Stimulated activated CD8-positive, alpha-beta memory T cell treated with anti-CD3 and anti-CD28 coated beads, Interleukin-7, amount 100 ng/mL, for 1 hour (primary cell): ENCODE measurements at places on chromosomes 3 and 15.

GRCh38 chr15:79341396-79341795 lies 30.5 kb downstream of the TMED3 start:
- DNase-seq, result no peak

GRCh38 chr15:92048739-92049138 lies 195.2 kb downstream of the SLCO3A1 start:
- no peak for DNase-seq

DNA sequence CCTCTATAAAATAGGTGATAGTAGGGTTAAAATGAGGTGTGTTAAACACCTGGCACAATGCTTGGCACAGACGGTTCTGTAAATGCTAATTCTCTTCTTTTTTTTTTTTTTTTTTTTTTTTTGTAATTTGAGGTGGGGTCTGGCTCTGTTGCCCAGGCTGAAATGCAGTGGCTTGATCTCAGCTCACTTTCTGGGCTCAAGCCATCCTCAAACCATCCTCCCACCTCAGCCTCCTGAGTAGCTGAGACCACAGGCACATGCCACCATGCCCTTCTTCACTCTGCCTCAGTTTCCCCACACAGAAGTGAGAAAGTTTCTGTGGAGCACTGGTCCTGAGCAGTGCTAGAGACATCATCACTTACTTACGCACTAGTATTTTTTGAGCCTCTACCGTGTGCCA lies 57.4 kb downstream of the SLC6A6 start:
- no peak for DNase-seq

DNA sequence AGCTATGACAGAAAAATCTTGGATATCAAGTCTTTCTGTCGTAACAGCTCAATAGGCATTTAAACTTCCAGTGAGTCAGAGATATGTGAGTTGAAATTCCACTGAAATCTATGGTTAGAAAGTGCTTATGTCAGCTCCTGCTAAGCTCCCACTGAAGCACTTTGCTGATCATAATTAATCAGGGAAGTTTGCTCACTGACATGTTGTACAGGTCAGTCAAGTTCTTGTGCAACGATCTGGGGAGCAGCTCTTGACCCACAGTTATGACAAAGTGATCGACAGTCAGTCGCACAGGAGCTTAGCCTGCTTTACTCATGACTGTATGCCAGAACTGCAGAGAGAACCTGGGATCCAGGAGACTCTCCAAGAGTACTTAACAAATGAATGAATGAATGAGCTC lies 453.5 kb downstream of the SOX2 start:
- no peak for DNase-seq

DNA sequence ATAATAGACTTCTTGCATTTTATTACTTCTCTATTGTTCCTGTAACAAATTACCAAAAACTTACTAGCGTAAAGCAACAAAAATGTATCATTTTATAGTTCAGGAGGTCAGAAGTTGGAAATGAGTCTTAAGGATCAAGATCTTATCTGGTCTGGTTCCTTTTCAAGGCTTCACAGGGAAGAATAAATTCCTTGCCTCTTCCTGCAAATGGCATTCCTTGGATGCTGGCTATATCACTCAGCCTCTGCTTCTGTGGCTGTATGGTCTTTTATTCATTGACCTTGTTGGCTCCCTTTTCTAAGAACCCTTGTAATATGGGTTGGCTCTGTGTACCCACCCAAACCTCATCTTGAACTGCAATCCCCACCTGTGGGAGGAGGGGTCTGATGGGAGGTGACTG lies 478.4 kb upstream of the THBS1 start:
- no peak for DNase-seq

DNA sequence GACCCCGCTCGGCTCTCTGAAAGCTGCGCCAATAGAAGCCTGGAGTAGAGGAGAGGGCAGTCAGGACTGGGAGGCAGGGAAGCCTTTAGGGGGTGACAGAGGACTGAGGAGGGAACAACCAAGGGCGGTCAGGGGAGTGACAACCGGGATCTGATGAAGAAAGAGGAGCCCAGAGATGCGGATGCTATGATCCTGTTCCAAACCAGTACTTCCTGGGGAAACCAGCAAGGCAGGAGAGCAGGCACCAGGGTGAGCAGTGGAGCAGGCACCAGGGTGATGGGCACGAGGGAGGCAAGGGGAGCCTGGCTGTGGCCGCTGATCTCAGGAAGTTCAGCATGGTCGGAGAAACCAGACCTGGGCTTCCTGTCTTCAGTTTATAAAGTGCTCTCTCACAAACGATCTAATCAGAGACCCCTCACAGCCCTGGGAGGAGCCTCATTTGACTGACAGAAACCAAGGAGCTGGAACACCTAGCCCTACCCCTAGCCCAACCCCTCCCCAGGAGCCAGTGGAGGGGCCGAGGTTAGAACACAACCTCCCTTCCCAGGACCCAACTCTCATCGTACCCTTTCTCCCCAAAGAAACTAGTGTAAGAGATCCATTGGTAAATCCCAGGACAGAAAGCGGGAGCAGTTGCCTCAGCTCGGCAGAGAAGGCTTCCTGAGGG lies 34.9 kb downstream of the CCDC33 start:
- DNase-seq, result no peak

DNA sequence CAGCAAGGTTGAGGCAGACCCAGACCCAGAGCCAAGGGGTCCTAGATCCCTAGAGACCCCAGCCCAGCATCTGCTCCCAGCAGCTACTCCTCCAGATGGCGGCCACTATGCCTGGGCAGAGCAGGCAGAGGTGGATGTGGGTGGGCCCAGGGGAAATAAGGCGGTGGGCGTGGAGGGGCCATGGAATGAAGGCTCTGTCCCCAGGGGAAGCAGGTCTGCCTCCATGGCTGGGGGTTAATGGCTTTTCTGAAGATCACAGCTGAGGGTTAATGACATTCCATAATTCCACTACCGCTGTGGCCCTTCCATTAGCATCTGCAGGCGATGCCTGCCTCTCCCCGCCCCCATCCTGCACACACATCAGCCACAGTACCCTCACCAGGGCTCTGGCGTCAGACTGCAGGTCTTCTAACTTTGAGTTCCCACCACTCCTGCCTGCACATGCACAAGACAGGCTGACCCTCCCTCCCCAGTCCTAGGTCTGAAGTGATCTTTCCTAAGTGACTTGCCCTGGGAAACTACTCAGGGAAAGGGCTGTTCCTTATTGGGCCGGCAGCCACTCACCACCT lies 41.2 kb downstream of the CCDC33 start:
- DNase-seq, result no peak

DNA sequence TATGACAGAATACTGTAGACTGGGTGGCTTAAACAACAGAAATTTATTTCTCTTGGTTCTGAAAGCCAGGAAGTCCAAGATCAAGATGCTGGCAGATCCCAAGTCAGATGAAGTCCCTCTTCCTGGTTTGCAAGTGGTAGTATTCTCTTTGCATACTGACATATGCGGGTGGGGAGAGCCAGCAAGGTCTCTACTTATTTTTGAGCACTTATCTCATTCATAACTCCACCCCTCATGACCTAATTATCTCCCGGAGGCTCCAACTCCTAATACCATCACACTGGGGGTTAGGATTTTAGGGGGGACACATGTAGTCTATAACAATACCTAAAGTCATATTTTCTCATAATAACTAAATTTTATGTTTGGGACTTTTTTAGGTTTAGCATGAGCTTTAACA lies 65.3 kb downstream of the BLM start:
- no peak for DNase-seq

DNA sequence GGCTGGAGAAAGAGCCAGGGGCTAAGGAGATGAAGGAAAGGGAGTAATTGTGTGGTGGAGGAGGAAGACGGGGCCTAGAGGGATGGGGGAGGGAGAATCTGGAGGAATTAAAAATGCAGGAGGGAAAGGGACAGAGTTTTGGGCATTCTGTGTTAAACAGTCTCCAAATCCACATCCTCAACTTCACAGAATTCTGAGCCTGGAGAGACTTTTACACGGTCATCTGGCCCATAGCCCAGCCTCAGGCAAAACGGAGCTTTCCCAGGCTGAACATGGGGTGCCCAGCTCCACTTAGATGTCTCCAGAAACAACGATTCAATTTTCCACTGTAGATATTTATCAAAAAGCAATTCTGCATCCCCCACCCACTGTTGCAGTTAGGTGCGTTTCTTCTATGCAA lies 137.6 kb upstream of the HACD2 start:
- DNase-seq, result no peak

DNA sequence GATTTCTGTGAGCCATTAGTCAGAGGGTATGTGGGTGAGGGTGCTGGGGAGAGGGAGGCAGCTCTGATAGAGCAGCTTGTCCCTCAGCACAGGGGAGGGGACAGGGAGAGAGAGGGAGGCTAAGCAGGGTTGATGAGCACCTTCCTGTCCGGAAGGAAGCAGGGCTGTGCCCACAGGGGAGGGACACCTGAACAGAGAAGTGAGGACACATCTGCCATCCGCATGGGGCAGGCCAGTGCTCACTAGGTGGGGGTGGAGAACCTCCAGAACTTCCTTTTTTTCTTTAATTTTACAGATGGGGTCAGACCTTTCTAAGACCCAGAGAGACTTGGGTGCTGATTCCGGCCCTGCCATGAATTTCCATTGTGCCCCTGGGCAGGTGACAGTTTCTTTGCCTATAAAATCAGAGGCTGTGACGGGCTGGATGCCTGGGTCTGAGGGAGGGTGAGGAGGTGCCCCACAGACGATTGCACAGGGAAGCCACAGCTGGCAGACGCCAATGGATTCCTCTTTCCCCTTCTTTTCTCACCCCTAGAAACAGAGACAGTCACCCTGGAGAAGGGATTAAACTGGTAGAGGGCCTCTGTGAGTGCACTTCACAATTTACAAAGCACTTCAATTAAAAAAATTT lies 4.1 kb upstream of the TGM5 start:
- no peak for DNase-seq

GRCh38 chr3:133895208-133896001 lies at the start of gene RAB6B:
RAB6B (minus strand) TSS chr3:133895882; CDS start chr3:133895466, 416 bp downstream.
- no peak for DNase-seq

- no peak for DNase-seq
These were observed 5.1 kb downstream of the ZDHHC23 start for GRCh38 chr3:113952921-113953320.

- DNase-seq, result no peak
These were observed 16.5 kb downstream of the ABHD5 start for GRCh38 chr3:43707266-43707665.

GRCh38 chr3:3664935-3665334 lies 134.3 kb upstream of the LRRN1 start:
- DNase-seq, result no peak

- DNase-seq, result no peak
These were observed 239.5 kb downstream of the CHL1 start for GRCh38 chr3:436053-436452.

DNA sequence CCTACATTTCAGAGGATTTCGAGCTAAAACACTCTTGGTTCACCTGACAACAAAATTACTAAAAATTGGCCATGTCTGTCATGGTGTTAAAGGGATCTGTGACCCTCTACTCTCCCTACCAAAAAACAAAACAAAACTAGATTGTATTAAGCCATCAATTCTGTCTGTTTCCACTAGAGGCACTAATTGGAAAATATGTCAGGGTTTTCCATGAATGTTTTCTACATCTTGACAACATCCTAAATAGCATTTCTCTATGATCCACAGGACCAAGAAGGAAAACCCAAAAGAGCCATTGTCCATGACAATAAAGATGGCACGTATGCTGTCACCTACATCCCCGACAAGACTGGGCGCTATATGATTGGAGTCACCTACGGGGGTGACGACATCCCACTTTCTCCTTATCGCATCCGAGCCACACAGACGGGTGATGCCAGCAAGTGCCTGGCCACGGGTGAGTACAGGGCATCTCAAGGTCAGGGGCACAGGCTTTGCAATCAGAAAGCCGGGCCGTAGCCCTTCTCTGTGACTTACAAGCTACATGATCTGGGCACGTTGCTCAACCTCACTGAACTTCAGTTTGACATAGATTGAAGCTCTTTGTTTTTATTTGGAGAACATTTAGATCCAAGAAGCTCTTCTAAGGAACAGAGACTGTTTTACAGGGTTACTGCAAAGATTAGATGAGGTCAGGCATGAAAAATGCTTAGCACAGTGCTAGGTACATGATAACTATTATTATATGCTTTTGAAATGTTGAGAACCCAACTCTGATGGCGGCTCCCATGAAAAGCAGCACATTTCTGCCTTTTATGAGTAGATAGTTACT lies 74.8 kb downstream of the DNASE1L3 start:
- no peak for DNase-seq

DNA sequence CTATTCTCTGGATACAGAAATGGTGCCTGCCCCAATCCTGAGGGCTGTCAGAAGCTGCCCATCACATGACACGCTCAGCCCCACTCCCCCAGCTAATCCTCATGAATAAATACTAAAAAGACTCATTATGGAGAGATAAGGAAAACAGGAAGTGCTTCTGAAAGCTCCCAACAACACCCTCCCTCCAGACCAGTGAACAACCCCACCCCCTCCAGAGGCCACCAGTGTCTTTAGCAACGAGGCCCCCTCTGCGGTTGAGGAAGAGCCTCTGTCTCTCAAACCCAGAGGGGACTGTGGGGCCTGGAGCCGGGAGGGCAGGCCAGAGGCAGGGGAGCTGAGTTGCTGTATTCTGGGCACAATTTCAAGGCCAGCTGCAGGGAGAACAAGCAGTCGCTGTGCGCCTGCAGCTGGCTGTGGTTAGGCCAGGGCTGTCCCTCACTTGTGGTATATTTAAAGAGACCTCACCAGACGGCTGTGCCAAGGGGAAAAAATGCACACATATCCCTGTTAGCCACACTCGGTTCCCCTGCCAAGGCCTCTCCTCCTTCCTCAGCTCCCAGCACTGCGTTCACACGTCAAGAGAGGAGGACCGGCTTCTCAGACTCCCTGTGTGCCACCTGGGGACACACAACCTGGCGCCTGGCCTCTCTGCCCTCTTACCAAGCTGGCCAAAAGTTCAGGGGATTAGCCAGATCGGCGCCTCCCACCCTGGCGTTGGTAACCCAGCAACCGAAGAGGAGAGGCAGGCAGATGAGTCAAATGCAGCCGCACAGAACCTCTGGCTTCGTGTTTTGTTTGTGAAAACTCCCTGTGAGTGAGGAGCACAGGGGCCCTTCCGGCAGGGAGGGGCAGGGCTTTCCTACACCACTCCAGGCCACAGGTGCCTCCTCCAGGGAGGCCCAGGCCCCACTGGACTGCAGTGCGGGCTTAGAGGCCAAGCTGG lies 101.2 kb upstream of the ETV5 start:
- DNase-seq, result no peak

- no peak for DNase-seq
These were observed 312.9 kb downstream of the RORA start for GRCh38 chr15:60916032-60916678.

- no peak for DNase-seq
These were observed 10.2 kb downstream of the RASL12 start for GRCh38 chr15:65057549-65057940.

DNA sequence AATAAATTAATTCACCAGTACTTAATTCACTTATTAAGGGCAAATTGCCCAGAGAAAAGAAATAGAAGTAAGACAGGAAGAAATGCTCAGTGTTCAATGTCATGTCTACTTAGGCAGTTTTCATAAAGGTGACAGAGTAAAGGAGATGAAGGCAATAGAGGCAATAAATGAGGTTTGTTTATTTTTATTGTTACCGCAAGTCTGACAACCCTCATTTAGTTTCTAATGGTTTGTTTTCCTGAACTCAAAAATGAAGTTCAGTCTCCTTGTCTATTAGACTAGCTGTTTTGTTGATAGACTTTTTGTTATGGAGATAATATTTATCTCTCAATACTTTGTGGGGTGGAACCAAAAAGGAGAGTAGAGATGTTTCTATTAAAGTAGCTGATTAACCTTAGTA lies 258.3 kb downstream of the C3orf38 start:
- DNase-seq, result no peak

GRCh38 chr15:58873267-58873666 lies 60.2 kb downstream of the SLTM start:
- DNase-seq, result no peak
